ENCODE measurements at places on chromosomes 1 and 21. TPM values are rescaled to one million over a fixed set of nuclear protein-coding genes. Genes with fewer than 3 reads are reported as not detected.

Gene KRTAP11-1
- total RNA-seq: not detected

Gene GOLT1A
- 1.4 TPM for total RNA-seq

Gene VAV3
- 0.96 TPM for total RNA-seq

Gene RIPK4
- total RNA-seq: 36.9 TPM

Gene UBE2U
- not detected for total RNA-seq

Gene TDRD5
- under 0.01 TPM for total RNA-seq

Gene KCNE2
- total RNA-seq: not detected

Gene ZBTB7B
- 50.4 TPM for total RNA-seq

Gene FBXO42
- total RNA-seq: 15.2 TPM

Gene PARK7
- 141 TPM for total RNA-seq

Gene OR2L3
- not detected for total RNA-seq

Gene SHISA4
- total RNA-seq: 10.9 TPM

Gene GSTM5
- total RNA-seq: not detected

Gene CELA2A
- total RNA-seq: not detected

Gene BCAR3
- total RNA-seq: 134 TPM

Gene FALEC
- total RNA-seq: not detected

Gene PLA2G2F
- total RNA-seq: 0.24 TPM

Gene TMEM9
- total RNA-seq: 70.3 TPM

Gene HENMT1
- 1.5 TPM for total RNA-seq

Gene SEMA6C
- total RNA-seq: 0.21 TPM

Gene FGGY
- 29.2 TPM for total RNA-seq

Gene OR2L8
- not detected for total RNA-seq

Gene C8B
- total RNA-seq: not detected

Gene LCA5L
- total RNA-seq: 0.24 TPM

Gene L1TD1
- total RNA-seq: under 0.01 TPM

Gene KRTAP19-3
- not detected for total RNA-seq

Gene RAB29
- 25.8 TPM for total RNA-seq

Gene ADGRL4
- total RNA-seq: 0.96 TPM

Gene TRPM2
- under 0.01 TPM for total RNA-seq

Gene AJAP1
- total RNA-seq: 2.4 TPM

Gene UBL4B
- total RNA-seq: not detected

Gene ZNF648
- not detected for total RNA-seq

Gene LEMD1
- 10.4 TPM for total RNA-seq

Gene C1orf94
- not detected for total RNA-seq

Gene TSSK3
- not detected for total RNA-seq

Gene APCS
- not detected for total RNA-seq

Gene TFF1
- not detected for total RNA-seq

Gene AKIRIN1
- total RNA-seq: 56.1 TPM

Data from tracheal epithelial cell (primary cell).